NCI-H2081 treated with DMSO at 0.1 percent for 48 hours (cell line): ENCODE measurements at places on chromosomes 7 and 10.

GRCh38 chr7:137020351-137020750, 151.9 kb downstream of the CHRM2 start:
- no peak for DNase-seq

DNA sequence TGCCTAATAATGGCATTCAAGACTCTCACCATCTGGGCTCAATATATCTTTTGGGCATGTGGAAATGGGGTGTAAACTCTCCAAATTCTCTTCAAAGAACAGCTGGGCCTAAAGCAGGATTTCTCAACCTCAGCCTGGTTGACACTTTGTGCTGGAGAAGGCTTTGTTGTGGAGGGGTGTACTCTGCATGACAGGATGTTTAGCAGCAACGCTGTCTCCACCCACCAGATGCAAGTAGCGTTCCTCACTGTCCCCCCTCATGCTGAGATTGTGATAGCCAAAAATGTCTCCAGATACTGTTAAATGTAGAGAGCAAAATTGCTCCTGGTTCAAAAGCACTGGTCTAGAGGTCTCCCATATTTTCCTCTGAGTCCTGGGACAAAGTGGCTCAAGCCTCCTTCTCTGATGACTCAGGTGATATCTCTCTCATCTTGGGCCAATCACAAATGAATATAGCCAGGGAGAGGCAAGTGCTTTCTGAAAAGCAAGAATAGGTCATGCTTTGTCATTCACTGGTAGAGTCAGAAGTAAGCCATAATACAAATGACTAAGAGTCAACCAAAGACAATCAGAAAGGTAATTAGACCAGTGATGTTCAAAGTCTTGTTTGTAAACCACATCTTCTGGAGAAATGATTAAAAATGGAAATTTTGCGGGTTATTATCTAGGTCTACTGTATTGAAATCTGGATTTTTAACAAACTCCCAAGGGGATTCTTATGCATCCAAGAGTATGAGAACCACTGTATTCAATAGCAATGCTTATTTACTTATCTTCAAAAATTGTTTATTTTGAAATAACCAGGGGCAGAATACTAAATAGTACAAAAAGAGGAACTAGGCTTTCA, 330.8 kb downstream of the PTEN start:
- no peak for DNase-seq

DNA sequence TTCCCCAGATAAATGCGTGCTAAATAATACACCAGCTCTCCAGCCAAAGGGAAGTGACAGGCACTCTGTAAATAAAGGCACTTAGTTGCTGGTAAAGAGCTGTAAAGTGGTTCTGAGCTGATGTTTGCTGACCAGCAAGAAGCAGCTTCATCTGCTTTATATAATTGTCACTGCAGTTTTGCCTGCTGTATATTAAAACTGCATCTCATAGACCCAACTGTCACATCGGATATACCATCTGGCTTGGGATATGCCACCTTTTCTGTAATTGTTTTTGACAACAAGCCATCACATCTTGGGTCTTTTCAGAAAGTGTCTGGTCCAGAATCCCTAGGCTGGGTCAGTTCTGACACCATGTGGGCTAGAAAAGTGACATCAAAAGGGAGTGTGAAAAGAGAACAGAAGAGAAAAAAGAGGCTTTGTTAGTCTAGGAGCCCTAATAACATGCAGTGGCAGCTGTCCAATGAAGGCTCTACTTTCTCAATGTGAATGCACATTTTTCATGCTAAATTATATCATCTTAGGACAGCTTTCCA, 697.6 kb downstream of the KCNMA1 start:
- peak; percentile 15 for DNase-seq

DNA sequence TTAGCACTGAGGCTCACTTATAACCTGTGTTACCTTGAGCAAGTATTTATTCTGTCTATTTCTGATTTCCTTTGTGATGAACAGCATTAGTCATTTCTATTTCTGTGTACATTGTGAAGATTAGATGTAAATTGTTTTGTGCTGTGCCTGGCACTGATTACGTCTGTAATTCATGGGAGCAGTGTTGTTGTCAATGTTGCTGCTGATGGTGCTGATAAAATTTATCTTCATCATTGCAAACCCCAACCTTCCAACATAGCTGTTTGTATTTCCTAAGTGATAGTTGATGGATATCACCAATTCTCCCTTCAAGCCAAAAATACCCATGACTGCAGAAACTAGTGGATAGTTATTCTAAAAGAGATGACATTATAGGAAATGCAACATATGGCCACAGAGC, 400.5 kb upstream of the GRM3 start:
- no peak for DNase-seq

DNA sequence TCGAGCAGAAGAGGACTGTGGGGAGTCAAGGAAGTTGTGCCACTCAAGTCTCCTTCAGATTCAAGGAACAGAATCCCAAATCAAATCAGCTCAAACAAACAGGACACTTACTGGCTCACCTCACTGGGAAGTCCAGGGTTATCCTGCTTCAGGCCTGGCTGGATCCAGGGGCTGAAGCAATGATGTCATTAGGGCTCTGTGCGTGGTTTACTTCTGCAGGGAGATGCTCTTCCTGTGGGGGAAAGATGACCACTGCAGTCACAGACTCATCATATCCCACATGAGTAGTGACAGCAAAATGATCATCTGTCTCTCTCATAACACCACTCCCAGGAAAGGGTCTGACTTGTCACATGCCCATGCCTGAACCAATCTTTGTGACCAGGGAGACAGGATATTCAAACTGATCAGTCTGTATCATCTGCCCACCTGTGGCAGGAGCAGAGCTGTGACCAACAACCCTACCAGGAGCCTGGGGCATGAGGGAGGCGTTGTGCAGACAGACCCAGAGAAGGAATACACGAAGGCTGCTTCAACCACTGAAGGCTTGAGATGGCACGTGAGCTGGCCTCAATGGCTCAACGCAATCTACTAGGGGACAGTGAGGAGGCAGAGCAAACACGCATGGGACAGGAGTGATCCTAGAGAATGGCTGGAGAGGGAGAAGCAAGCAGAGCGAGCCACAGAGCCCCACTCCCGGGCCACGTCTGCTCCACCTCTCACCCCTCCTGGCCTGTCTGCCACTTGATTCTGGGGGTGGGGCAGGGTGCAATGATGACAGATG, 27.6 kb upstream of the NANOS1 start:
- DNase-seq = no peak

- DNase-seq = peak; percentile 97
Measured at GRCh38 chr7:115707258-115708012, 323.1 kb downstream of the TFEC start.

GRCh38 chr10:26378861-26379294, 59.3 kb upstream of the APBB1IP start:
- DNase-seq = no peak

GRCh38 chr10:35466661-35467060, 130.4 kb downstream of the CCNY start:
- no peak for DNase-seq

- DNase-seq = no peak
Measured at GRCh38 chr10:132539431-132539839, 1.8 kb downstream of the INPP5A start.

DNA sequence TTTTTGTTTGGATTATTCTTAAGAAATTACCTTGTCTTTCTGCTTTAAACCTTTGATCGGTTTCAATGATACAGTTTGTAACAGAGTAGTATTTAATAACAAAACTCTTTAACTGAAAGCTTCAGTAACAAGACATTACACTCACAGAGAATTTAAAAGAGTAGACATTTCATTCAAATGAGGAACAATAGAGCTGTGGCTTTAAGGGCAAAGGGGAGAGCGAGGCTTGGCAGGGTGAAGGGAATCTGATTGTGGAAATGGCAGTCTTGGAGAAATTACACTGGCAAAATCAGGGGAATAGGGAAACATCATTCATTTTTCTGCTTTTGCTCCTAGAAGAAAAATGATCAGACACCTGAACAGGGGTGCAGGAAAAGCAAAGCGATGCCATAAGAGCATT, 5.1 kb upstream of the HIPK2 start:
- DNase-seq = no peak

- no peak for DNase-seq
Measured at GRCh38 chr10:125144206-125144605, 16.2 kb downstream of the CTBP2 start.

GRCh38 chr10:60167050-60167449, 222.6 kb downstream of the ANK3 start:
- DNase-seq = no peak

GRCh38 chr7:157139111-157139809, 534 bp downstream of the UBE3C start:
- DNase-seq = no peak

DNA sequence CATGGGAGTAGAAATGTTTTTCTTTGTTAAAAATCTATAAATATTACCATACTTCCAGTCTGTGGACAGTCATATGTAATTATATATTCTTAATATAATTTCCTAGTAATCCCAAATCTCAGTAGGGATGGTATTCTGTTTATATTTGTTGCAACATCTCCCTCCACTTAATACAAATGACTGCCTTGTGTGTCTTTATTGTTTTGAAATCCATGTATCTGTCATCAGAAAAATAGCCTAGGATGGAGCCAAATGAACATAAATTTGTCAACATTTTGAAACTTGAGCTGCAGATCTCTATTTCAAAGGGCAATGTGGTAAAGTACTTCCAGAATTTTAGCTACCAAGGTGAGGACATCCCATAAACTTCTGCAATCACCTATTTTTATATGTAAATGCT, 290.7 kb downstream of the TSPAN12 start:
- DNase-seq = no peak

DNA sequence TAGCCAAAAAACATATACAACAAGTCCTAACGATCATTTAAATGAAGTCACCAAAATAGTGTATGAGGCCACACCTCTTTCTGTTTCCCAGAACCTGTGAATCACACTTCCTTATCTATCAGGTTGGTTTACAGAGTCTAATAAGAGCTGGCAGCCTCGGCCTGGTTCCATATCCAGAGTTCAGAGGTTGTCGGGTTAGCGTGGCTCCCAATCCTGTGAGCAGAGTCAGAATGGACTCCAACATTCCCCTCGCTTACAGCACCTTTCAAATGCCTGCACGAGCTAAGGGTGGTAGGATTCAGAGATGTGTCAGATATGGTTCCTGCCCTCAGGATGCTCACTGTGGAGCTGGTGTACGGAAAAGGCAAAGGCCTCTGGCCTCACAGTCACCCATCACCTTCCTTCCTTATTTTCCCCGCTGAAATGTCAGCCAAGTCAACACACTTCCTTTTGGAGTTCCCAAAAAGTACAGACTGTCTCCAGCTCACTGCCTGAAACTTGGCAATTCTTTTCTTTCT, 6.0 kb downstream of the IL15RA start:
- DNase-seq = no peak

GRCh38 chr10:124575107-124576035, 113.7 kb downstream of the LHPP start:
- no peak for DNase-seq

- DNase-seq = no peak
Measured at GRCh38 chr10:4475827-4476490, 350.0 kb upstream of the AKR1E2 start.

DNA sequence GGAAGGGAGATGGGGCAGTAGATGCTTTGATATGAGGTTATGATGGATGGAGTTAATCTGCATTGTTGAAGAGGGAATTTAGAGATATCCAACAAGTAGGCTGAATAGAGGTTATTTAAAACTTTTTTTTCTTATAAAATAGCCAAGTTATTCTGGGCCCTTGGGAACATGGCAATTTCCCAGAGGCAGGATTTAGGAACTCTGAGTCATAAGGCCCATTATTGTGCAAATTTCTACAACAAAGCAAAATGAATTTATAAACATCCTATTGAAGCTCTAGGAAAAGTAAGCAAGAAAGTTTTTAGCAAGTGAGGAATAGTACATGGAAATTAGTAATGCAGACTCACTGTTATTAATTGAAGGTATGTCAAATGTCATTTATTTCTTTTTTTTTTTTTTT, 160.9 kb upstream of the NPY start:
- no peak for DNase-seq

- no peak for DNase-seq
Measured at GRCh38 chr10:77667426-77668324, 30.1 kb upstream of the KCNMA1 start.

- no peak for DNase-seq
Measured at GRCh38 chr10:9211228-9211627, 1156.7 kb downstream of the GATA3 start.

GRCh38 chr7:94170836-94171235, 166.7 kb upstream of the BET1 start:
- DNase-seq = no peak

DNA sequence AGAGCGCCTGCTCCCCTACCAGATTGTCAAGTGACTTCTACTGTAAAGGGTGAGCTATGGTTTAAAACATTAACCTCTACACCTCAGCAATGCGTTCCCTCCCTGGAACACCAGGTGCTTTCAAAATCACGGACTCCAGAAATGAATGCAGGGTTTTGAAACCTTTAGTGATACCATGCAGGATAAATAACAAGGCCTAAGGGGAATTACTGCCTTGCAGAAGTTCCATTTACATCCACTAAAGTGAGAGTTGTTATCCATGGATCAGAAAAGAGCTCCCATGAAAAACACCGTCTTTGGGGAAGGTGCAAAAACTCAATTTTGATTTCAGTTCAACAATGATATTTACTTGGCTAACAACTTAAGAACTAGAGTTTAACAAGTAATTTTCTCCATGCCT, 4.0 kb downstream of the FZD8 start:
- DNase-seq = no peak

- no peak for DNase-seq
Measured at GRCh38 chr10:133056651-133057178, 31.0 kb upstream of the ADGRA1 start.

GRCh38 chr10:121102706-121103105, 251.5 kb downstream of the WDR11 start:
- DNase-seq = no peak

DNA sequence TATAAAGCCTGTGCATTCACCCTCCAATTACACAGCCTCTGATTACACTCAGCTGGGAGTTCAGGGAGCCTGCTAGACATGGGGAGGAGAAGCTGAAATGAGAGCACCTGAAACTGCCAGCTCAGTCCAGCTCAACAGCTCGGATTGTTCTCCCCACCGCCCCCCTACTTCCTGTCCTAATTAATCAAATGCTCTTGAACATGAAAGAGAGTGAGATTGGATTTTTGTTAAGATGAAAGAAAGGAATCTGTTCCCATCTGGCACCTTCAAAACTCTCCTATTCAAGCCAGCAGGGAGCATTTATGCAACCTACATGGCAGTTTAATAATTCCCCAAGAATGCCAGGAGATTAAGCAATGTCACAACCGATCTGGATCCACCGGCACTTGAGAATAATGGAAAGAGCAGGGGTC, 98.0 kb downstream of the NPSR1 start:
- no peak for DNase-seq

GRCh38 chr10:104779701-104780100, 138.6 kb downstream of the SORCS3 start:
- no peak for DNase-seq

DNA sequence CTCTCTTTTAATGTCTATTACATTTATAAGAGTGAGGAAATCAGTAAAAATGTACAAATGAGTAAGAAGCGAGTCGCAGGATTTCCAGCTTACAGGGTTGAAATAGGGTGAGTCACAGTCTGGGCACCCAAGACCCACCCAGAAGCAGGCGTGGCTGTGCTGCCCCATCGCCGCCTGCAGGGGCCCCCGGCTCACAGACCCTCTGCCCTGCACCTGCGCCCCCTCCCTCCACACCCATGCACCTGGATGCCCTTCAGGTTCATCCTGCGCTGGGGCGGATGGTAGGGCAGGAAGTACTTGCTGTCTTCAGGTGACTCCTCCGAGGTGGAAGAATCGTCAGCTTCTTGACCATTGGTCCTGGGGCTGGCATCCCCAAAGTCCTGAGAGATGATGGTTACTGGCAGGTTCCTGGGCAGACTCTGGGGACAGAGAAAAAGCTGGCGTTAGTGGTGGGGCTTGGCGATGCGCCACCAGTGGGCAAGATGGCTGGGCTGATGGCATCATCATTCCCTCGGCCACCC, 90.2 kb upstream of the GNA12 start:
- no peak for DNase-seq

- DNase-seq = no peak
Measured at GRCh38 chr10:78319371-78319770, 285.7 kb downstream of the RPS24 start.
